ENCODE measurements at places on chromosomes 1 and 21. TPM values are rescaled to one million over a fixed set of nuclear protein-coding genes. Genes with fewer than 3 reads are reported as not detected.

ACP6 gene
- 7.4 TPM for total RNA-seq

KRTAP11-1 gene
- not detected for total RNA-seq

- DNase-seq, result no peak
These were observed 834.0 kb upstream of the TMPRSS15 start for GRCh38 chr21:19237608-19238007.

DNA sequence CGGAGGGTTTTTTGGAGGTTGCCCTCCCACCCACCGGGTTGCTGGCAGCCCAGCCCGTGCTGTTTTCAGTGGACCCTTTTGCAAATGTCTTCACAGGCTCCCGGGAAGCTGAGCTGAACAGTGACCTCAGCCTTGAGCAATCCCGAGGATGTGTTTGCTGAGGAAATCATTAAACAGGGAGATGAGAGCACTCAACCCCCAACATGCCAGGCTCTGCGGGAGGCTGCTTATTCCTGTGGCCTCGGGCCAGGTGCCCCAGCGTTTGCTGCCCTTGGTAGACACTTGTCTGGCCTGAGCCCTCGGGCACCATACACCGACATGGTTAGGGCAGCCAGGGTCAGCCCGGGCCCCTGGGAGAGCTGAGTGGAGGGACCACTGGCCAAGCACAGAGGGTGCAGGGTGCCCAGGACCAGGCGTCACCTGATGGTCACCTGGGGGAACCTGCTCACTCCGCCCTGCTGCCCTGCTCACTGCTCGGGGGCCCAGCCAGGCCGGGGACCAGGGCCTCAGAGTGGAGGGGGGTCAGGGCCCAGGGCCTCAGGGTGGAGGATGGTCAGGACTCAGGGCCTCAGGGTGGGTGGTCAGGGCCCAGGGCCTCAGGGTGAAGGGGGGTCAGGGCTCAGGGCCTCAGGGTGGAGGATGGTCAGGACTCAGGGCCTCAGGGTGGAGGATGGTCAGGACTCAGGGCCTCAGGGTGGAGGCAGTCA, 42.5 kb upstream of the POFUT2 start:
- DNase-seq, result peak; percentile 85

DNA sequence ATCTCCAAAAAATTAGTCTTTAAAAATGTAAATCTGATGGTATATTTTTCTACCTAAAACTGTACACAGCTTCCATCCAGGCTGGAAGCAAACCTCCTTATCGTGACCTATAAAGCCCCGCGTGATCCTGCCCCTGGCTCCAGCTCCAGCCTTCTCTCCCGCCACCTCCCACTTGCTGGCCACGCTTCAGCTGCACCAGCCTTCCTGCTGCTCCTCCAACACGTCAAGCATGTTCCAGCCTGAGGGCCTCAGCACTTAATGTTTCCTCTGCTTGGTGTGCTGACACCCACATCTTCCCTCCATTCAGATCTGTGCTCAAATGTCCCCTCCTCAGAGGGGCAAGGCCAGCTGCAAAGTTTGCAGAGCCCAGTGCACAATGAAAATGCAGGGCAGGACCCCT, 123.5 kb upstream of the MAGI3 start:
- no peak for DNase-seq

DNA sequence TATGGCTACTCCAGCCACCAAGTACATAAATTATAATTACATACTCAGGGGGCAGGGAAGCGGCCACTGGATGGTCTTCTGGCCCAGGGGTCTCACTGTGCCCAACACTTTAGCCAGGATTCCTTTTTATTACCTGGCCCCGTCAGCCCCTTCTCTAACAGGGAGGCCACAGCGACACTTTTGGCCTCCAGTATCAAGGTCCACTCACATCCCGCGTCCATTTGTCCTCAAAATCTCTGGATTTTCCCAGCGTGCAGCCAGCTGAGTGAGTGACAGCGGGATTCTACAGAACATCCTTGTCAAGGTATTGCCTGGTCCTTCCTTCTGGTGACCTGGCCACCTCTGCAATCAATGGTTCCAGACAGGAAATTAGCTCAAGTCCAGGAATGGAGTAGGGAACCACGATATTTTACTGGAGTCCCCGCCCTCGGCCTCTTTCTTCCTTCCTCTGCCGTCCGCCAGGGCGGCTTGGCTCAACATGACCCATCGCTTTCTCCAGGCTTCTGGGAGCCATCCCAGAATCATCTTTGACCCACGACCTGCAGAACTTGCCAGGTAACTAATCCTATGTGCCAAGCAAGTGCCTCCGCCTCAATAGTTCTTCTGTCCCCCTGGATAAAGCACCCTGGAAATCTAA, 2.7 kb upstream of the COL6A2 start:
- no peak for DNase-seq

All from fibroblast of lung (primary cell).